SK-MEL-5 (cell line): ENCODE measurements at places on chromosomes 5 and 9.

DNA sequence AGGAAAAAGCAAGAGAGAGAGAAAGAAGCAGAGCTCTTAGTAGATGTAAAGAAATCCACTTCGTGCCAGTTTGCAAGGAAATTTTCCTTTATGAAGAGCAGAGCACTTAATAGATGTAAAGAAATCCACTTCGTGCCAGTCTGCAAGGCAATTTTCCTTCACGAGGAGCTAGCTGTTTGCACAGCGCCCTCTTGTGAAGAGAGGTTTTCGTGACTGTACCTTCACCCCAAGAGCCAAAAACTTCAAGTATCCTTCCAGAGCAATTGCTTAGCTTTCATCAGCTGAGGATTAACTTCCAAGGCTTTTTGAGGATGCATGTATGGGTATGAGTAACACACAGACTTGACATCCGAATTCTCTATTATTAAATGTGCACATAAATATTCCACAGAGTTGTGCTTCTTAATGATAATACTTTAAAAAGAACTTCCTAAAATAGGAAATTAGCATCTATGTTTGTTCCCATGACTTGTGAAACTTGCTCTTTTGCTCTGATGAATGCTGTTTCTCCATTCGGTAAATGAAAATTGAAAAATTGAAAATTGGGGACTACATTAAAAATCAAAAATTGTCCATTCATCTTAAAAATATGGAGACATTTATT is 525.6 kb downstream of the PDE4D start:
- peak; percentile 81 for DNase-seq

- DNase-seq, result no peak
Measured at GRCh38 chr9:109120204-109120789, 550 bp upstream of the TMEM245 start.

GRCh38 chr5:40288800-40289485 is 390.8 kb upstream of the PTGER4 start:
- peak; percentile 38 for DNase-seq

DNA sequence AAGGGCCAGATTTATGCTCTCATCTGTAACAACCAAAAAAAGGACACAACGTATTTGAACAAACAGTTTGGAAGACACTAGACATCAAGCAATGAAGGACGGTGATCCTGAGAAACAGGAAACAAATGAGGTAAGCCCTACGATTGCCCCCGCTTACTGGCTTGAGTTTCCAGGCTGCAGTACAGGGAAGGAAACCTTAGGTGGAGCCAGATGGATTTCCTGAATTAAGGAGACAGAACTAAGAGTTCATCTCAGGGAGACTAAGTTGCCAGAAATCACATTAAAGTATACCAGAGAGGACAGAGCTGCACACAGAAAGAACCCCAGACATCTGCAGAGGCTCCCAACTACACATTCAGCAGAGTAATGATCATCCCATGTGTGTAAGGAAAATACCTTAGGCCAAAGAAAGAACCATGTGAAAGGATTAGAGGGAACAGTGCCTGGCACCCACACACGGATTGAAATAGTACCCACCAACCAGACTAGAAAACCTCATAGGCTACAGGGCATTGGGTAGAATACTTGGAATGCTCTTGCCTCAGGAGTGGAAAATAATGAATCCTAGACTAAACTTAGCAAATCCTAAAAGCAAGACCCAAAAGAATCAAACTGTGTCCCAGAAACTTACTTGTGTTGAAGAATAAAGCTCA is 99.3 kb upstream of the NIPBL start:
- peak; percentile 88 for DNase-seq

DNA sequence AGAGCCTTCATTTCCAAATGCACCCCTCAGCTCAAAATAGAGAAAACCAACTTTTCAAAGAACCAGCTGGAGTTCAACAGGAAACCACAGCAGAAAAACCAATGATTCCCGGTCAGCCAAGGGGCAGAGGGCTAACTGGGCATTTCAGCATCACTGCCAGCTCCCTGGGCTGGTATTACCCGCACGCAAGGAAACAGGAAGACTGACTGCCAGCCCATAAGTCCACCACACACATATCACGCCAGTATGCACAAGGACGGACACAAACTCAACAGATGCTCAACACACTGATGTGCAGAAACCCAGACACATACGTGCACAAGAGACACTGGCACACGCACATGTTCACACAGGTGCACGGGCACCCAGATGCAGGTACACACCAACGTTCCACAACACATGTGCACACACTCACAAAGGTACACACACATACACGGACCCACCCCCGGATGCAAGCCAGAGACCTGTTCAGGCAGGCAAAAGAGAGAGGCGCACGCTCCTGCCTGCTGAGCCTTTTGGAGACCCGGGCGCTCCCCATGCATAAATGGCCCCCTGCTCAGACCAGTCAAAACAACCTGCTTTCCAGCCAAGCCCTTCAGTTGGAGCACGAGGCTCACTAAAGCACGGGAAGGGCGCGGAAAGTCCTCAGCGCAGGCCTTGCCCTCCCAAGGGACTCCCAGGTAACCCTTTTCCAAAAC is 2.1 kb downstream of the ADAMTS2 start:
- DNase-seq, result no peak

GRCh38 chr5:34941936-34942335 is 12.6 kb downstream of the DNAJC21 start:
- DNase-seq, result peak; percentile 30

DNA sequence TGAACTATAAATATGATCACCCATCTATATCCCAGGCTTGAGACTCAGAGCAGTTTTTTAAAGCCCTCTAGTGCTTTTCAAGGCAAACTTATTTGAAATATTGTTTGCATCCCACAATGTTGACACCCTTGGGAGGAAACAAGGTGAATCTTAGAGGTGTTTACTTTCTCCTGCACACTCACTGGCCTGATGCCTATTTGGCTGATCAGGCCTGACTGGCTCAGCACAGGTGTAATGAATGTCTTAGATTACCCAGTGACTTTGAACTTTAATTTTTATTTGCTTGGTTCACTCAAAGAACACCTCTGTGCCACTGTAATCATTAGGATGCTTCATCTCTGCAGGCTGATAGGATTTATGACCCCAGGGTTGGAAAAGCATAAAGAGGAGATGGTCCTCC is 158.3 kb downstream of the KCTD16 start:
- DNase-seq, result no peak

DNA sequence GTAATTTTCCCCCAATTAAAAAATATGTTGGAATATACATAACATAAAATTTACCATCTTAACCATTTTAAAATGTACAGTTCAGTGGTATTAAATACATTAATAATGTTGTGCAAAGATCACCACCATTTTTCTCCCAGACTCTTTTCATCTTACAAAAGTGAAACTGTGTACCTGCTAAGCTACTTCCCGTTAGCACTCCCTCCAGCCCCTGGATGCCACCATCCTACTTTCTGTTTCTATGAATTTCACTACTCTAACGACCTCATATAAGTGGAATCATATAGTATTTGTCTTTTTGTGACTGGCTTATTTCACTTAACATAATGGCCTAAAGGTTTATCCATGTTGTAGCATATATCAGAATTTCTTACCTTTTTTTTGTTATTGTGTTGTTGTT is 112.9 kb downstream of the HSPA4 start:
- no peak for DNase-seq

- DNase-seq, result no peak
Measured at GRCh38 chr5:40578501-40579451, 100.9 kb upstream of the PTGER4 start.
